Erythroblast (primary cell): ENCODE measurements at places on chromosomes 13 and 19.

DNA sequence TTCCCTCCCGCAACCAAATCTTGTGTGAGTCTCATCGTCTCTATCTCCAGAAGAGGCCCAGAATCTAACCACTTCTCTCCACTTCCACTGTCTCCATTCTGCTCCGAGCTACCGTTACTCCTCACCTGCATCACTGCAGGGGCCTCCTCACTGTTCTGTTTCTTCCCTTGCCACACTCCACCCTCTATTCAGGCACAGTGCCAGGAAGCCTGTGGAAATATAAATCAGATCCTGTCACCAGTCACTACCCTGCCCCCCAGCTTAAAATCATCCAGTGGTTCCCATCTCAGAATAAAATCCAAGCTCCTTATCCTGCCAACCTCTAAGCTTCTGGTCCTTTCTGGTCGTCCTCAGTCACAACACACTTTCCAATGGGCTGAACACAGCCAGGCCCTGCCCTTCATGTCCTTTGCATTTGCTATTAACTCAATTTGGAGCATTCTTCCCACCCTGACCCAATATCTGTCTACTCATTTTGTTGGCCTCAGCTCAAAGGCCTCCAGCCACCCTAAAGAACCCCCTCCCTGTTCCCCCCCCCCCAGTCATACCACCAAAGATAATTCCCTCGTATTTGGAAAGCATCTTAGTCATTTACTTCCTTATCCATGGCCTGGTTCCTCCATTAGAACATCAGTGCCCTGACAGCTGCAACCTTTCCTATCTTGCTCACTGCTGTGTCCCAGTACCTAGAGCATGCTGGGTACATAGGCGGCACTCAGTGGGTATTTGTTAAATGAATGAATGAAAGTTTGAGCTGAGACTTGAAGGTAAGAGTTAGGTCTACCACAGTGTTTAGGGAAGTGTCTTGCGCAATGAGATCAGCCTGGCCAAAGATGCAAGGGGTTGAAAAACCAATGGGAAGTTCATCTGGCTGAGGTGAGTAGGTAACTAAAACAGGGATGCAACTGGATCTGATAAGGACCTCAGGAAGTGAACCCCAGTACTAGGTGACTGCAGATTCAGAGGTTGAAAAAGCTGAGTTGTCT is 24.4 kb downstream of the ZNF175 start:
- no peak for DNase-seq

DNA sequence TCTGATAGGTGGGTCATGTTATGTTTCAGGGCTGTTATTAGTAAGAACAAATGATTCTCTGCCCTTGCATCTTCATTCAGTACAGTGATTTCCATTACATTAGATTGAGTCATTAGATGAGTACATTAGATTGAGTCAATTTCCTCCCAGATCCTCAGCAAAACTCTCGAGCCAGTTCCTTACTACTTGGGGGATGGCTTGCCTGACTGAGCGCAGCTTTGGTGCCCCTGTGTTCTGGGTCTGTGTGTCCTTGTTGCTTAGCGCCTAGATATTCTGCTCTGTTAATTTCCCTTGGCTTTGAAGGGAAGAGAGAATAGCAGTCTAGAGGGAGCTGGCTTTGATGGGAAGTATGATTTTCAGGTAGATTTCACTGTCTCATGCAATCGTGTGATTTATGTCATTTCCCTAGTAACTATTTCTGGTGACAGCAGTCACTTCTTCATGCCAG is 19.1 kb upstream of the SCEL start:
- no peak for DNase-seq

DNA sequence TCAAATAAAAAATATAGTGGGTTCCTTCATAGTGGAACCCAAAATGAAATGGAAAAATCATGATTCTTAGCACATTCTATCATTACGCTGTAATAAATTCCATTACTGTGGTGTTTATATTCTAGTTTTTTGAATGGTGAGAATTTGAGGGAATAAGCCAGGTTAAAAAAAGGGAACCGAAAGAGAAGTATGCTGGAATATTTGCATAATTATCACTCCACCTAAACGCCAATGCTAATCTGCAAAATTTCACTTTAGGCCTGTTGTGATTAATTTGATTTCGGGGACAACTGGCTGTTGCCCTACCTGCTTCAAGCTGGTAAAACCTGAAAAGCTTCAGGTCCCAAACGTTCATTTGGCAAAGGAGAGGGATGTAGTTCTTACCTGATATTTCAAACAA is 32.1 kb upstream of the SCEL start:
- DNase-seq = no peak

GRCh38 chr19:52570000-52570861 is at the start of gene ZNF701:
ZNF701 (plus strand) TSS chr19:52570287; CDS start chr19:52574148, 3,861 bp downstream.
- peak; percentile 96 for DNase-seq

- no peak for DNase-seq
These were observed 20.0 kb downstream of the RAB20 start for GRCh38 chr13:110541526-110541920.

GRCh38 chr13:41311406-41312175 is 524 bp downstream of the NAA16 start:
- DNase-seq = peak; percentile 87

DNA sequence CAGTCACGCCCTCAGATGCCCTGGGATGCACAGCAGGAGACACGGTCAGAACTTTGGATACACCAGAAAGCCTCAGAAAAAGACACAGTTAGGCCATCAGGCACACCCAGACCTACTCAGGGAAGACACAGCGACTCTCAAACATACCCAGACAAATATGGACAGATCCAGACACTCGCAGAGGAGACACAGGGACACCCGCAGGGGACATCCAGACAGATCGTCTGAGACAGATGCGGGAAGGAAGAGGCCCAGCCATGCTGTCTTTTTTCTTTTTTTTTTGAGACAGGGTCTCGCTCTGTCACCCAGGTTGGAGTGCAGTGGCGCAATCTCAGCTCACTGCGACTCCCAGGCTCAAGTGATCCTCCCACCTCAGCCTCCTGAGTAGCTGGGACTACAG is 4.8 kb downstream of the DPF1 start:
- DNase-seq = no peak

DNA sequence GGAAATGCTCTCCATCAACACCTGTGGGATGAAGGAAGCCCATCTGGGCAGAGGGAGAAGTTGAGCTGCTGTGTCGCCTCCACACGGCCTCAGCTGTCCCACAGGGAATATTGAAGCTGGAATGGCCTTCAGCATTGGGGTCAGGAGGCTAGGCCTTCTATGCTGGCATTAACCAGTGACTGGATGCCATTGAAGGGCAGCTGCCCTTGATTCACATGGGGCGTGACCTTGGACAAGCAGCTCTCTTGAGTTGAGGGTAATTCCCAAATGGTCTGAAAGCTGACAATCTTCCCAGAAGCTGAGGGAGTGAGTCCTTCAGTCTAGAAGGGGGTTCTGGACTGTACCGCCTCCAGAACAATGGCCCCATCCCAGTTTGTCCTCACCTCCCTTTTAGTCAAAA is 6.7 kb downstream of the BCL3 start:
- no peak for DNase-seq

- peak; percentile 77 for DNase-seq
These were observed 195.5 kb downstream of the RGCC start for GRCh38 chr13:41652735-41653361.

- no peak for DNase-seq
These were observed 138.0 kb upstream of the IRS2 start for GRCh38 chr13:109924376-109924775.

GRCh38 chr13:40922437-40923040 is 96.6 kb downstream of the ELF1 start:
- DNase-seq = peak; percentile 26

- no peak for DNase-seq
These were observed 5.3 kb downstream of the NECTIN2 start for GRCh38 chr19:44851427-44851826.

GRCh38 chr13:110953416-110953815 is 38.5 kb upstream of the ANKRD10 start:
- no peak for DNase-seq

DNA sequence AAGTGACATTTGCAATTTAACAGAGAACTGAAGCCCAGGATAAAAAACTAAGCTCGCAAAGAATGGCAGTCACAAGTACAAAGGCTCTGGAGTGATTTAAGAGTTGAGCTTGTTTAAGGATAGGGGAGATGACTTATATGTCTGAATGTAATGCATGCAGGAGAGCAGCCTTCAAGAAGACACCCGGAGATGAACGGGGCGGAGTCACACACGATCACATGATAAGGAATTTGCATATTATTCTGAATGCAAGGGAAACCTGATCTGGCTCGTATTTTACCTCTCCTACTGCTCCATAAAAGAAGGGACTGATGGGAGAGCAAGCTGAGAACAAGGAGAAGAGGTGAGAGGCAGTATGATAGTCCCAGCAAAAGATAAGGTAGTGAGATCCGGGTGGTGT is 12.9 kb downstream of the TBC1D4 start:
- no peak for DNase-seq

GRCh38 chr13:81498969-81499368 is 1158.0 kb upstream of the SPRY2 start:
- DNase-seq = no peak

- DNase-seq = peak; percentile 66
These were observed 46.0 kb downstream of the MICU2 start for GRCh38 chr13:21557995-21558394.

DNA sequence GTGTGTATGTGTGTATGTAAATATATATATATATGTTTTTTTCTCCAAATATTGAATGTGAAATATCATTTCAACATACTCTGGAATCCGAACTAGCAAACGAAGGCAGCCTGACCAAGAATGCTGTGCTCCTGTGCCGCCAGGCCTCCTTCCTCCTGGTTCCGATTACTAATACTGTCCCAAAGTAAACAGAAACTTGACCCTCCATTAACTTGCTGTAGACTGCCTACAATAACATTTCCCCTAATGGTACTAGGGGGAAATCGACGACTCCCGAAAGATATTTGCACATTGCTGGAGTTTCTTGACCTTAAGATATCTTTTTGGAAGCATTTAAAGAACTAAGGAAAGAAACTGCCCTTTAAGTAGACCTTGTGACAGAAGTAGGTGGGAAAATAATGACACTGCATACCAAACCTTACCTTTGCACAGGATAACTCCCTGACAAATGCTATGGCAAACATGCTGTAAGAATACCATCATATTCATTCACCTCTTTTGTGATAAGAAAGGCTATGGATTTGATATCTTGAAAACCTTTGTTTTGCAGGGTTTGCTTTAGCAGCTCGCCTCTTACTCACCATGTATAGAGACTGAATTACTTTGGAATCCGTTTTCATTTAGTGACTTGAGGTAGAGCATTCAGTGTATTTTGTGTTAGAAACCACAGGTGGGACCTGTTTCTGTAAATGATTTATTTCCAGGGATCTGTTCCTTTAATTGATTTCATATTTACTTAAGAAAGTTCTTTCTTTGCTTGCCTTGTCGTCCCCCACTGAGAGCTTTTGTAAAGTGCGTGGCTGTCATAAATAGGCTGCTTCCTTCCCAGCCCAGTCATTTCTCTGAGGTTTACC is 80.1 kb downstream of the KLF5 start:
- no peak for DNase-seq

DNA sequence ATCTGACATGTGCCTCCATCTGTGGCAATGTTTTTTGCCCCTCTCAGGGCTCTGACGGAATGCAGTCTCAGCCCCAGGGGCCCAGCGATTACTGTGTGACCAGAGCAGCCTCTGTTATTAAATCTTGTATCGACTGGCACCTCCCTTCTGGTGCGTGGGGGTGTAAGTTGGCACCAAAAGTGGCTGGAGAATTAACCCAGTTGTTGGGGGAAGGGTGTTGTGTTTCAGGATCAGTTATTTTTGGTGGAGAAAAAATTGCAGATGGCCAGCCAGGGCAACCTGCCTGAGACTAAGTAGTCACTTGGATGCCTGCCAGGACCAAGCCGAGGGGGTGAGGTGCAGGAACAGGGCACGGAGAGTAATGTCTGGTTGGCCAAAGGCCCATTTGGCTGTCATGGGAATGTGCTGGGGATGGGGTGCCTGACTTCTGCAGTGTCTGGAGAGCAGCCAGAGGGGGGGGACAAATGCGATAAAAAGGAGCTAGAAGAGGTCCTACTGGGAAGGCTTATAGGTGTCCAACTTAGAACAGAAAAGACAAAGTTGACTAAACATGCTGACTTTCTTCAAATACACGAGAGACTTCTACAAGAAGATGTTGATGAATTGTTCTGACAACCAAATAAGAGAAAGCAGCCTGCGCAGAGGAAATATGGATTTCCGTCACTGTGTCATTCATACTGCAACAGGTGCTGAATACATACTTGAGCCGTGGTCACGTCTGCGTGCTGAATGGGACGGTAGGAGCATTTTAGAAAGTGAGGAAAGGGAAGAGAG is 69.8 kb downstream of the SIAH3 start:
- DNase-seq = no peak

- DNase-seq = no peak
These were observed 71.8 kb downstream of the CDADC1 start for GRCh38 chr13:49319551-49319950.

GRCh38 chr13:97630725-97631124 is 196.8 kb downstream of the RAP2A start:
- DNase-seq = no peak

DNA sequence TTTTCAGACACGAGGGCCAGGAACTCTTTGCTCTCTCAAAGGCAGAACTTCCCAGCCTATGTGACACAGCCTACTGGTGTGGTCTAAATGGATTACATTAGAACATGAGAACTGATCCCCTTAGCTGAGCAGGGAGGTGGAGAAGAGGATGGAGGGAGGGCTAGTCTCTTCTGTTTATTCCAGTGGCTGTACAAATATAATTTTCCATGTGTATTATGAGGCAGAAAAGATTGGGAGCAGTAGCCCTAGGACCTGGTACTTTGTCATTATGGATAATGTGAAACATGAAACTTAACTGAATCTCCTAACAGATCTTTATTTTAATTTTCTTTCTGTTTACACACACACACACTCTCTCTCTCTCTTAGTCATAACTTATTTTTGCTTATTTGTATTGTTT is 82.1 kb downstream of the WDFY2 start:
- no peak for DNase-seq

DNA sequence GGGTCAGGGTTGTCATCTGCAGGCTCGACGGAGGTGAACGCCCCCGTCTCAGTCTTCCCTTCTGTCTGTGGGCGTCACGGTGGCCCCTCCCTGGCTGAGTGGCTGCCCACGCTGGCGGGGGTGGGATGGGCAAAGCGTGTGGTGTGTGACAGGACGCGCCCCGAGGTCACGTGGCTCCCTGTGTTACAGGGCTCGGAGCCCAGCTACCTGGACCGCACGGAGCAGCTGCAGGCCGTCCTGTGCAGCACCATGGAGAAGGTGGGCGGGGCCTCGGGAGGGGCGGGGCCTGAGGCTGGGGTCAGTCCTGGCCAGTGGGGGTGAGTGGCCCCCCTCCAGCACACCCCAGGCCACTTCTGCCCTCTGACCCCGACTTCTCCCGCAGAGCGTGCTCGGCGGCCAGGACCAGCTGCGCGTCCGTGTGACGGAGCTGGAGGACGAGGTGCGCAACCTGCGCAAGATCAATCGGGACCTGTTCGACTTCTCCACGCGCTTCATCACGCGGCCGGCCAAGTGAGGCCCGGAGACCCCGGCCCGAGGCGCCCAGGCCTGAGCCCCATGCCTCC is 6.3 kb upstream of the GRIN3B start:
- DNase-seq = no peak
